ENCODE measurements at places on chromosomes 7 and 10.

DNA sequence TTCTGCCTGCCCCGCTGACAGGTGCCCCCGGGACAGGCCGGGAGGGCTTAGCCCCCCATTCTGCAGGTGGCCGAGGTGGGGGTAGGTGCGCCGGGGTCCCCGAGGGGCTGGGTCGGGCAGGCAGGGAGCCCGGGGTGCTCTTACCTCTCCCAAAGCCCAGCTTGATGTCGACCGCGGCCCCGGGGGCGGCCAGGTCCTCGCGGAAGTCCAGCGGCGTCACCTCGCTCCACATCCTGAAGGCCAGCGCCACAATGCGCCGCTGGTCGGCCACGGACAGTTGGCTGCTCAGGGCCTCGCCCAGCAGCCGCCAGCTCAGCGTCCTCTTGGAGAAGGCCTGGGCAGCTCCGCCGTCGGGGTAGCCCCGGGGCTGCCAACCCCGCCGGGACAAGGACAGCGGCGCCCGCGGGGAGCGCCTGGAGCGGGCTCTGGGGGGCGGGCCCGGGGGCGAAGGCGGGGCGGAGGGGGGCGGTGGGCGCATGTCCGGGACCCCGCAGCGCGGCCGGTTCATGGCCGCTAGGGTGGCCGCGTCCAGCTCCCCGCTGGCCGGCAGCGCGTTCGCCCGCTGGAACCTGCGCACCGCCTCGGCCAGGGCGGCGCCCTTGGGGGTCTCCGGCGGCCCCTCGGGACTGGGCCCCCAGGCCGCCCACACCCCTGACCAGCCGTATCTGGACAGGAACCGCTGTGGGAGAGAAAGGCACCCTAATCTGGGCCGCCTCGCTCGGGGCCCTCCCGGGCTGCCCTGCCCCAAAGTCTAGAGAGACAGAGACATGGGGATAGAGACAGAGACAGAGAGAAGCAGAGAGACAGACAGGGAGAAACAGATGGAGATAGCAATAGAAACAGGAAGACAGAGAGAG, 1.7 kb downstream of the MMP21 start:
- no peak for DNase-seq

- no peak for DNase-seq
Observed at GRCh38 chr7:29879609-29880008, 73.3 kb downstream of the WIPF3 start.

DNA sequence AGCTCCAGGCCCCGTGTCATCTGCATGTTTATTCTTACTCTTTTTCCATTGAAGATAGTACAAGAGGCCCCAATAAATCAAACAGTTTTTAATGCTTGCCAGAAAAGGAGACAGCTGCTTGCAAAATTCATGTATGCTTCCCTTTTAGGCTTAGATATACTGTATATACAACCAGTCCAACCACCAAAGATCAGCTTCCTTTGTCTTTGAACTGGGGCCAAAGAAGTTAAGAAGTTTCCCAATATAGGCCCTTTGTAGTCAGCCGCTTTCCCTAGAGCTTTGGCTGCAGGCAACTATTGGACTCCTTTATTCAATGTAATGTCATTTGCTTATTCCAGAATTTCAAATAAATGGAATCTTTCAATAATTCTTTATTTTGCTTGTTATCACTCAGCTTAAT, 1395.0 kb downstream of the GATA3 start:
- no peak for DNase-seq

- DNase-seq: no peak
Observed at GRCh38 chr10:35925493-35925892, 283.4 kb upstream of the FZD8 start.

DNA sequence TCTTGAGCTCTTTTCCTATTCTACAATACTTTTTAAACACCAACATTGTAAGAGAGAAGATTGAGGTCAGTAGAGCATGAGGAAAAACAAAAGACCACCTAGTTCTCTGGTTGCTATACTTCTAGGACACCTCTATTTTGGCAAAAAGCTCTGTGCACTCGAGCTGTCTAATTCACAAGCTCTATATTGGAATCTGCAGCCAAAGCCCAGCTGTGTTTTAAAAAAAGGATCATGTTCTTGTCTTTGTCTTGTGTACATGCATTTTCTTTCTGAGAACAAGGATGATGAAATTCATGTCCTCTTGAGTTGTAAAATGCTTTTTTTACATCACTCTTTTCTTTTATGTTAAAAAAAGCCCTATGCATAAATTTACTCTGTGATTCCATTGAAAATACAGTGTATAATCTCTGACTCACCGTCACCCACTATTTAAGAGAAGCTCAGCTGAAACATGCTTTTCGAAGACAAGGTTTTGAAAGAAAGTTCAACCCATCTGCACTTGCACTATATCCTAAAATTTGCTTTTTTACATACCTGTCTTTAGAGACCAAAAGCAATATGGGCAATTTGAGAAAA, 215.5 kb upstream of the VSTM2A start:
- DNase-seq: no peak

DNA sequence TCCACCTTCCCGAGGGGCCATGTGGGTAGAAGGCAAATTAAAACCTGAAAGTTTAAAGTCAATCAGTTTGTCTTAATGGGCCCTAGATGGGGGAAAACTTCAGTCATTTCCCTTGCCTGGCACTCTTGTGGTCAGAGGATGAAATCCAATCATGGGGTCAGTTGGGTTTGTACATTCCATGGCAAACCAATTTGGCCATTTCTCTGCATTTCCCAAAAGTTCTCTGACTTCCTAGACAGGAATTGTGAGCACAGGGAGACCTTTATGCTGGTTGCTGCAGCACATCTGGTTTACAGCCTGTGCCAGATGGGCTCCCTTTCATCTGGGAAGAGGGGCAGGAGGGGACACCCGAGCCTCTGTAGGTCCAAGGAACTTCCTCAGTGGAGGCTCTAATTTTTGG, 113.0 kb downstream of the CYP26A1 start:
- DNase-seq: no peak

GRCh38 chr10:47286591-47287315, 13.2 kb upstream of the GDF10 start:
- DNase-seq: no peak

GRCh38 chr10:11612021-11613001, 861 bp upstream of the USP6NL start:
- DNase-seq: peak; percentile 12

DNA sequence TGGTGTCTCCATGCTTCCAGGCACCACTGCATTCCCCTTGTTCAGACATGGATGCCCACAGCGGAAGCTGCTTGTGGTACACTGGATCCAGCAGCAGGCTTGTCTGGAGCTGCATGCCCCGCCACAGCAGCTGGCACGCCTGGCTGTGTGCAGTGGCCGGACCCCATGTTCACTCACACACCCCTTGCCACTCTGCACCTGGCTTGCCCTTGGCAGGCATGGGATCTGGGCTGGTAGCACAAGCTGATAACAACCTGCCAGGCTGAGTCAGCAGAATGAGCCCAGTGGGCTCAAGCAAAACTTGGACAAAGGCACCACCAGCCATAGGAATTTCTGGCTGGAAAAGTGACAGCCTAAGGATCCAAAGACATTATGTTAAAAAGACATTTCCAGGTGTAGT, 91.8 kb upstream of the TMEM168 start:
- DNase-seq: no peak

DNA sequence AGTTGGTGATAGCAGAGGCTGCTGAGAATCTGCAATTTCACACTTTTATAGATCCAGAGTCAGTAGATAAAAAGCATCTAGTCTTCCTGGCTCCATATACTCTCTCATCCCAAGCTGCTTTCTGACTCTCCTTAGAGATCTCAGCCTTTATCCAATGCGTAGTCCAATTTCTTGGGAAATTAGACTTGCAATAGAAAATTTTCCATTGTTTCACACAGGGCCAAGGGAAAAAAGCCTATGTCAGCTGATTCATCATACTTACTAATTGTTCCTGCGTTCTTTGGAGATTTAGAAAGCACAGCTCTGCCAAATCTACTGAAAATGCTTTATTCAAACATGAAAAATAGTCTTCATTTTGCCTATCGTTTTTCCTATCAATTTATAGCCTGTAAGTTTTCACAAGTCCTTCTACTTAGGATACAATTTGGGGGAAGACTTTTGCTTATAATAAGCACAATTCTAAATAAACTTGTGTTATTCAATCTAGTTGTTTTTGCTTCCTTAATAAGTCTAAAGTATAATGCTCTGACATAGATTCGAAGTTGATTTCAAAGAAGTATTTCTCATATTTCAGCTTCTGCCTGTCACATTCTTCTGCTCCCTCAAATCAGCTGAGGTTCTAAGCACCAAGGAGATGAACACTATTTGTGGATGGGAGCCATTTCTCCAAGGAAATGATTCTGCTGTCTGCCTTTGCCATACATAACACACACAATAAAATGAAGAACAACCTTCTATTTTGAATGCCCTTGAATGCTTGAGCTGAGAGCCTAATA, 165.4 kb downstream of the ADAM12 start:
- DNase-seq: no peak

DNA sequence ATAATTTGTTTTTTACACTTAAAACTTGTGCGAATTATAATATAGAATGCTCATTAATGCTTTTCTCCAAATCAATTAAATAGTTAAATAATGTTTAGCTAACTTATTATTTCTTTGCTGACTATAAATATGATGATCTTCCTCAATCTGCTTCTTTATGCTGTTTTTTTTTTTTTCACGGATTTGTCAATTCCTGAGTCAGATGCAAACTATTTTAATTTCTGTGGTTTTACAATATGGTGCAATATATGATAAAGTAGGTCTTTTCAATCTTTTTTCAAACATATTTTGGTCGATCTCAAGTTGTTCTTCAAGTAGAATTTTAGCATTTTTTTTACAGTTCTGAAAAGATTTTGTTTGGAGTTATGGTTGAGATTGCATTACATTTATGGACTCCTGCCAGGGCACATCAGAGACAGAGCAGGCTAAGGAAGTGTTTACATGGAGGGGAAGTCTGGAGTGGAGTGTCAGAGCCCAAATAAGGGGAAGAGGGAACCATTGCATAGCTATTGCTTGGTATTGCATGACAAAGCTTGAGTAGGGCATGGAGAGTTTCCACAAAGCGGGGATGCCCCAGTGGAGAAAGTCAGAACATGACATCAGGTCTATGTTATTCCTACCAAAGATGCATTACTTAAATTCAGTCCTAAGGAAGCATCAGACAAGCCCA, 204.4 kb downstream of the OTUD1 start:
- no peak for DNase-seq

DNA sequence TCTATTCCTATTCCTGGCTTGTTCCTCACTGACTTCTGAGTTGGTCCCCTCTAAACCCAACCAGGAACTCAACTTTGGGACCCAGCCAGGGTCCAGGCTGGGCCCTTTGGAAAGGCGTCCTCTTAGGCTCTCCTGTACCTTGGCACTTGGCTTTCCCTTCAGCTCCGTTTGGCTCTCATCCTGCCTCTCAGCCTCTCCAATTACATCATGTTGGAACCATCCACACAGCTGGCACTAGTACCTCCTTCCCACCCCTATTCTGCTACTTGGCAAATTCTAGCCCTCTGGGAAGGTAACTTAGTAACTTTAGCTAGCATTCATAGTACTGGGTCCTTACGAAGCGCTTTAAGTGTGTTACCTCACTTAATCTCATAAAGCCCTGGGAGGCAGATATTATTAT, 205.3 kb upstream of the HABP2 start:
- DNase-seq: no peak

- no peak for DNase-seq
Observed at GRCh38 chr7:26631601-26632000, 232.8 kb downstream of the SKAP2 start.

DNA sequence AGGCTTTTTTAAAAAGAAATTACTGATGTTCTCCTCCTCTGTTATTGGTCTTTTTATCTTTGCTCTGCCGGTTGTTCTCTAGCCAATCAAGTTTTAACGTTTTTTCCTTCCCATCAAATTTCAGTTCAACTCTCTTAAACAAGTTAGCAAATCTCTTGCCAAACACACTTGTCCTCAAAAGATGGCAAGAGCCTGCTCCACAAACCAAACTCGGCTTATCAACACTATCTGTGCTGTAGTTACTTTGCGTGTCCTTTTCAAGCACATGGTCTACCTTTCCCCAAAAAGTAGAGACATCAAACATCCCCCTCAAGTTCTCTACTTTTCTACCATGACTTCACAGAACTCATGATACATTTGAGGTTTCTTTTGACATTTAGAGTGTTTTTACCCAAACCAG, 71.3 kb downstream of the OSBPL3 start:
- DNase-seq: no peak

DNA sequence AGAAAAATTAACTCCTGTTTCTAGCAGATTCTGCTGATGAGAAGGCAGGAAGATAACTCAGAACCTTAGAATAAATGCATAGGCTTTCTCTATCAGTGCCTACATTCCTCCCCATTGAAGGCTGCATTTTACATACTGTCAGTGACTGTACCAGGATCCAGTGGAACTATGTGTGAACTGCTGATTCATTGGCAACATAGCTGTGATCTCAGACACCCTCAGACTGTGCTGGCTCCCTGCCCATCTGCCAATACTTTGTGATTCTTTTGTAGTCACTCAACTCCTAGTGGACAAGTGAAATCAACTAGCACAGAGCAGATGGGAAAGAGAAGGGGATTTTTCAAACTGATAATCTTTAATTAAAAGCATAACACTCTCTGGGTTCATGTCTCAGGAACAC, 375.8 kb downstream of the MDFIC start:
- DNase-seq: no peak

- DNase-seq: no peak
Observed at GRCh38 chr10:93807371-93807770, 49.6 kb downstream of the LGI1 start.

DNA sequence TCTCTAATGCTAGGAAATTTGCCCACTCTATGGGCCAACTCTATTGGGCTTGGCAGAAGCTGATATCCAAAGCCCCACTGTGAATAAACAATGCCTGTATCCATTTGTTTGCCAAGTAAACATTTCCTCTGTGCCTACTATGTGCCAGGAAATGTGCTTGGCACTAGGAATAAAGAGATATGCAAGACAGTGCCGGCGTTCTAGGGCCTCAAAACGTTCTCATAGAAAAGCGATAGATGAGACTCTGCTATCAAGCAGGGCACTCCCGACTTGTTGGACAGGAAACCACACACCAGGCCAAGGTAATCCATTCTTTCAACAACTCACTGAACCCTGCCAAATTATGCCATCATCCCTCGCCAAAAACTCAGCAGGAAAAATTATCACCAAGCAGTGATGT, 196.7 kb downstream of the IPMK start:
- DNase-seq: no peak

Data from CD4-positive, alpha-beta memory T cell (primary cell).